Head of caudate nucleus (tissue), 42 donors: ENCODE measurements at places on chromosomes 6 and 20.

DNA sequence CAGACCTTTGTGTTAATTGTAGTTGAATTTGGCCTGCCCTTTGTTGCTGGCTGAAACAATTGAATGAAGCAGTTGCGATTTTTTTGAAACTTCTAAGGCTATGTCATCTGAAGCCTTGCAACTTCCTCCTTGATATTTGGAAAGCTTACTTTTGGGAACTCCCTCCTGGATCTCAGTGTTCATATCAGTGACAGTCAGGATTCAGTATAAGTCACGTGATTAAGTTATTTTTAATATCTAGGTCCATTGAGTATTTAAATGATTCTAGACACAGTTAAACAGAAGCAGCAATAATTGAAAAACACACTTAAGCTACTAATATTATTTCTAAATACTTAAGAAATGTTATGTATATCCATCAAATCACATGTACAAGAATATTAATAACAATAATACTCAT, 951.3 kb downstream of the GRIK2 start:
- DNase-seq, result no peak

- DNase-seq, result no peak
These were observed 33.6 kb downstream of the MAFB start for GRCh38 chr20:40655451-40655850.

- DNase-seq, result no peak
These were observed 3.7 kb downstream of the LRP11 start for GRCh38 chr6:149860513-149860833.

DNA sequence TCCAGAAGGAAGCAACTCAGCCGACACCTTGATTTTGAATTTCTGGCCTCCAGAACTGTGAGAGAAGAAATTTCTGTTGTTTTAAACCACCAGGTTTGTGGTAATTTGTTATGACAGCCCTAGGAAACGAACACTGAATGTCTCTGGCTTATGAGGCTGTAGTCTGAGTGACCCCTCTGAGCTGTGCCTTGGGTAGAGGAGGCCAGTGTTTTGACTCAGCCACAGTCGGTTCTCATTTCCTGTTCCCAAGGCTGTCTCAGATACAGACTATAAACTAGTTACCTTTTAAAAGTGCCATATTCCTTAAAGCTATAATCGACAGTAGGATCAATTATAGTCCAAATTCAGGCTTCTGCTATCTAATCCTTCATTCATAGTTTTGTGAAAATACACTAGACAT, 391.2 kb upstream of the MAP3K7 start:
- DNase-seq, result no peak

DNA sequence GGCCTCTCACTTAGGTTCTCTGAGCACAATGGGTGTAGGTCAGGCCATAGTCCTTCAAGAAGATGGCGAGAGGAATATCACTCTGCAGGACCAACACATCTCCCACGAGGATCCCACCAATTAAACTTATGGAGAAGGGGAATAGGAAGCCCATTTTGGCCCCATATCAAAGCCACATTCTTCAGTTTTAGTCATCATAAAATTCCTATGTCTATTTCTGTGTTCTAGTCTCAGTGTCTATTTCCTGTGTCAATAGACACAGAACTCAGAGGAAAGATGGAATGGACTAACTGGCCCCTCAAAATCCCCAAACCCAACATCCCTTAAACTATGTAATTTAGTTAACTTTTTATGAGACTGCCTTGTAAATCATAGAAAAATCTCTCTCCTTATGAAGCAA, 216.8 kb downstream of the HACE1 start:
- DNase-seq, result no peak

DNA sequence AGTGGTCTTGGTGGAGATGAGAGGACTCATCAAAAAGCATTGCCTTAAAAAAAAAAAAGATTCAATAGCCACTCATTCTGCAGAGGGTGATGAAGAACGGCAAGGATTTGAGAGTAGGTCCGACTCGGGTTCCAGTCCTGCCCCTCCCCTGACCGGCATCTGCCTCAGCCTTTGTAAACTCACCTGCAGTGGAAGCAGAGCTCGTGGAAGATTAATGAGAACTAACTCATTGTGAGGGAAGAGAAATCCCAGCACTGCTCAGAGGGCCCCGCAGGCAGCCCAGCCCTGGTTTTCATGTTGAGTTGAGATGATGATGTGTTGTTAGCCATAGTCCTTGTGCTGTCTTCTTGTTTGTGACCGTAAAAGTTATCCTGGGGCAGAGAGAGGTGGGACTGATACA, 59.4 kb downstream of the GCNT2 start:
- DNase-seq, result no peak

GRCh38 chr6:149056777-149057463, 260.6 kb upstream of the TAB2 start:
- no peak for DNase-seq

DNA sequence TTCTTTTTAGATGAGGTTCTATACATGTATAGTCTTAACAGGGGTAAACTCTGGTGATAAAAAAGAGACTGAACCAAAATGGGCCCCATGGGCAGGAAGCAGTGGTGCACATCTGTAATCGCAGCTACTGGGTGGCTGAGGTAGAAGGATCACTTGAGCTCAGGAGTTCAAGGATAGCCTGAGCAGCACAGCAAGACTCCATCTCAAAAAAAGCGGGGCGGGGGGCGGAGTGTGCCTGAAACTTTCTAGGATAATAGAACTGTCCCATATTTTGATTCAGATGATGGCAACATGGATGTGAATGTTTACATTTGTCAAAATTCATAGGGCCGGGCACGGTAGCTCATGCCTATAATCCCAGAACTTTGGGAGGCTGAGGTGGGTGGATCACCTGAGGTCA, 48.8 kb upstream of the TAF8 start:
- no peak for DNase-seq

- DNase-seq, result no peak
These were observed 256.4 kb downstream of the GMPR start for GRCh38 chr6:16494793-16495192.

- DNase-seq, result peak; percentile 57
These were observed 896 bp upstream of the RNASET2 start for GRCh38 chr6:166957087-166957804.

DNA sequence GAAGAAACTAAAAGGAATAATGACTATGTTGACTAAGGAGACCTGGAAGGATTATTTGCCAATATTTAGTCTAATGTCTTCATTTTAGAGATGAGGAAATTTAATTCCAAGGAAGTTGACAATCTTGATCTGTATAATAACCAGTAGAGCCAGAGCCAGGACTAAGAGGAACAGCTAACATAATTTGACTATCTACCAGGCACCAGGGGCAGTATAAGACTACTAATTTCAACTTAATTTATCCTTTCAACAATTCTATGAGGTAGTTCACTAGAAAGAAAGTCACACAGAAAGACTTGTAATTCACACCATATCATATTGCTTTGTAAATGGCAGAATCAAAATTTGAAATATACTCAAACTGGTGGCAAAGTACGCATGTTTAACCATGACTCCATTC, 273.0 kb upstream of the STXBP5 start:
- no peak for DNase-seq

DNA sequence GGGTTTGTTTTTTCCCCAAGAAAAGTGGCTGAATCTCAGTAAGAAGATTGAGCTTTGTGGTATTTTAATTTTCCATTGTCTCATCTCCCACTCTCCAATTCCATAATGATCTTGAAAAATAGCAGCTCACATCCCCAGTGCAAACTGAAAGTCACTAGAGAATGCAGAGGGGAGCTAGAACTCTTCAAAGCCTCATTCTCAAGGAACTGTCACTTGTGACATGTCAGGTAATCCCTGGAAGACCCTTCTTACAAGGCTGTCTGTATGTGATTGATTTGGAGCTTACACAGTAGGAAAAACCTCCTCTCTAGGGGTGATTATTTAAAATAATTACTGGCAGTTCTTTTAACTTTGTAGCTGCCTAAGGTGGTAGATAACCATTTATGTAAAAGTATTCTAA, 420.4 kb downstream of the CDH26 start:
- no peak for DNase-seq

DNA sequence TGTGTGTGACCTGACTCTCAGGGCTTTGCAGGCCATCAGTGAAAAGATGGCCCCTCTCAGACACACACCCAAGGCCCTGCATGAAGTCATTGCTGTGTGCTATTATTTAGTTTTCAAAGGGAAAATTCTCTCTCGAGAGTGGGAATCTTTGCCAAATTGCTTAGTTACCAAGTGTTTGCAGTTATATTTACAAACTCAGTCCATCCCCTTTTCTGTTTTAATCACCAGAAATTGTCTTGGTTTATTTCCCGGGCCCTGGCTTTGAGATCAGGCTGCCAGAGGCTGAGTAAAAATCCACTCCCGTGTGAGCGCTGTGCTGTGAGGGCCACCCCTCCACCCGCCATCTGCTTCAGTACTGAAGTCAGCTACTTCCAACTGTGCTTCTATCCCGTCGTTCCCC, 163.1 kb downstream of the SOD2 start:
- no peak for DNase-seq

- peak; percentile 54 for DNase-seq
These were observed 71.8 kb upstream of the TMEM181 start for GRCh38 chr6:158488065-158488464.

DNA sequence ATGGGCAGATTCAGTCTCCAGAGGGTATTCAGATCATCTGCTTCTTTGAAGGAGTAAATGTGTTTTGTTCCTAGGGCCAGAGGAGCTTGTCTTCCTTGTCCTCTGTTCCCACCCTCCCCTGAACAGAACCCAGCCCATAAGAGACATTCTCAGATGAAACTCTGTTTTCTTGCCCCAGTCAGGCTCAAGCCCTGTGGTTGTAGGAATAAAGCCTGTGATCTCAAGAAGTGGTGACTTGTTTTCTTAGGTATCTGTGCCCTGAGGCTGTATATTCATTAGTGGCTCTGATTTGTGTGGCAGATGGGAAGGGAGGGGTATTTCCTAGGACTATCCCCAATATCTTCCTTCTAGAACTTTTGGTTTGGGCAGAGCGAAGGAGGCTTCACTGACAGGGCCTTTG, 27.9 kb downstream of the GSS start:
- no peak for DNase-seq

DNA sequence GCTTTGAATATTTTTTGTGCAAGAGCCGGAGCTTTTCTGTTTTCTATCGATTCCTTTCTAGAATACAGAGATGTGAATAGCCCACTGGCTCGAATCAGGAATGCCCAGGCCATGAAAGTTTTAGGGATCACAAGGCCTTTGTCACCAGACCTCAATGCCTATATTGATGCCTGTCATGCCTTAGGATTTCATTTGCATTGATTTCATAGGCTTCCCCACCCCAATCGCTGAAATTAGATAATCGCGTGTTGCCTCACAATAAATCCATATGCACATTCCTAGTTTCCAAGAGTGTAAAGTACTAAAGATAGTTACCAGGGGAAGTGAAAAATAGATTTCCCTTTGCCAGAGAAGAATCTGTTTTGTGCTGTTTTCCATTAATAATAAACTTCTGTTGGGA, 150.8 kb downstream of the SASH1 start:
- no peak for DNase-seq

DNA sequence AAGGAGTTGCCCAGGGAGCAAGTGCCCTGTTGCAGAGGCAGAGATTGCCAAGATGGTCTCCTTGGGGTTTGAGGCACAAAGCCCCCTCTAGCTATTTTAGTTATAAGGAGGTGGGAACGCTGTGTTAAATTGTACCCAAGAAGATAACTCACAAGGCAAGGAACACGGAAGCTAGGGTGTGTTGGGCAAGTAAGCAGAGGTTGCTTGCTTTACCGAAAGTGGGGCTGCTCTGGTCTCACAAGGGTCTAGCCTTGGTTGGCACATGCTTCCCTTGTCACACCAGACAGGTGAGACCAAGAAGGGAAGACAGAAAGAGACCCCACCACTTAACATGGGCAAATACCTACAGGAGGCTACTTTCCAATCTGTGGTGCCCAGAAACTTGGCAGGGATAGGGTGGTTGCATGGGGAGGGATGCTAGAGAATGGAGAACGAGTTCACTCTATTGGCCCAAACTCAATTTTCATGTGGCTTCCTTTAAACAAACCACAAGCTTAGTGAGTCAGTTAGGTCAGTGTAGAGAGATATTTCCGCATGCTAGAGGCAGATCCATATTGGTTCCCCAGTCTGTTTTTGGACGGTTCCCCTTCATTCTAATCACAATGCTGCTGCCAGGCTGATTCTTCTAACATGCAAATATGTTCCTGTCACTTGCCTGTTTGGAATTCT, 42.4 kb downstream of the PLAGL1 start:
- DNase-seq, result no peak

- DNase-seq, result no peak
These were observed 845 bp downstream of the HLA-DPA1 start for GRCh38 chr6:33072508-33073100.

- DNase-seq, result peak; percentile 22
These were observed 178.8 kb upstream of the SNX9 start for GRCh38 chr6:157644043-157644810.

GRCh38 chr6:135159531-135159930, 21.6 kb upstream of the MYB start:
- DNase-seq, result no peak
